ENCODE measurements at places on chromosomes 6 and 20.

DNA sequence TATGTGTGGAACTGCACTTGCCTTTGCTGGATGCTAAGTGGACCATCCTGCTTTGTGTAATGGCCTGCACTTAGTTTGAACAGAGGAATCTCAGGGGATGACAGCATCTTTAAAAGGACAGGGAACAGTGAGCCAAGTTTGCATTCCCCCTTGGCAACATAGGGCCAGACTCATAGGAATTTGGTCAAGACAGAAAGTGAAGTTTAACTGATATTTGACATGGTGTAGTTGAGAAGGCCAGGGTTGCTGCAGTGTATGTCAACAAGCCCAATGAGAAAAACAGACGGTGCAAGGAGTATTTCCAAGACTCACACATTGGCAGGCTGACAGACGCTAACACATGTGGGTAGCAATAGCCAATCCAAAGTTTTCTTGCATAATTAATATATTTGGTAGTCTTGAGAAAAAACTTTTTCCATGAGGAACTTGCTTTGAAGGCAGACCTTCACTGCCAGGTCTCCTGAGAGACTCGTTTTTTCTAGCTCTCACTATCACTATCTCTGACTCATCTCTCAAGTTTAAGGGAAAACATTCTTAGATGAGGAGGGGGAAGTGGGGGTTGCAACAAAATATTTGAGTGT lies 213.8 kb downstream of the IBTK start:
- DNase-seq = no peak

DNA sequence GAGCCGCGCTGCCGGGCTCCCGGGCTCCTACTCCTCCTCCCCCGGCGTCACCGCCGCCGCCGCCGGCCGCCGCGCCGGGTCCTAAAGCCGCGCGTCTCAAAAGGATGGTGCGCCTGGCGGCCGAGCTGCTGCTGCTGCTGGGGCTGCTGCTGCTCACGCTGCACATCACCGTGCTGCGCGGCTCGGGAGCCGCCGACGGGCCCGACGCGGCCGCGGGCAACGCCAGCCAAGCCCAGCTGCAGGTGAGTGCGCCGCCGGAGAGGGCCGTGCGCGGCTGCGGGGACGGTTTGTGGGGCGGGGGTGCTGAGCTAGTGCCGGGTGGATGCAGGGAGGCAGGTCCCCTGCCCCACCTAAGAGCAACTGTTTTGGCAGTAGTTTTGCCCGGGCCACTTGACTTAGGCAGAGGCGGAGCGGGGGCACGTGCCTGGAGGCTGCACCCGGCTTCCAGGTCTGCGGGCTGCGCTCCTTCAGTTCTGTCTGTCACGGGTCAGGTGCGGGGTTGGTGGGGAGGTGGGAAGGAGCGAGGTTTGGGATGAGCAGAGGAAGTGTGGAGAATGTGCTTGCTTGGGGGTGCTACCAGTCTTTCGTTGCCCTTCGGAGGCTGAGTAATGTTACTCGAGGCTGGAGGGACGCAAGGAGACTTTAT lies 722 bp downstream of the ISM1 start:
- no peak for DNase-seq

DNA sequence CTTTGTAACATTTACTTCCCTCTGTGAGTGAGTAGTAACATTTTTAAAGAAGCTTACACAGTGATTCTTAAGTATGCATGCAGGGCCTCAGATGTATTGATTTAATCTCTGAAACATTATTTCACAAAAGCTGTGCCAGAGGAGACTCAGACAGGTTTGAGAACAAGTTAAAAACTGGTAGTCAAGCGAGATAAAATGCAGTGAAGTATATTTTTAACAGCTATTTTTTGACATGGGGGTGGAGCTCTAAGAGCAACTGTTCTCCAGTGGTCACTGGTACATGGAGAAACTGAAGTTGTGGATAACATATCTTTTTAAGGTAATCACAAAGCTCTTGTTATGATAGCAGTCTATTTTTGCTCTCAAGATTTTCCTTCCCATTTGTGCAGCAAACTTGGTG lies 20.4 kb downstream of the DSTN start:
- DNase-seq = no peak

- DNase-seq = no peak
These were observed 13.4 kb downstream of the CDS2 start for GRCh38 chr20:5140195-5140594.

DNA sequence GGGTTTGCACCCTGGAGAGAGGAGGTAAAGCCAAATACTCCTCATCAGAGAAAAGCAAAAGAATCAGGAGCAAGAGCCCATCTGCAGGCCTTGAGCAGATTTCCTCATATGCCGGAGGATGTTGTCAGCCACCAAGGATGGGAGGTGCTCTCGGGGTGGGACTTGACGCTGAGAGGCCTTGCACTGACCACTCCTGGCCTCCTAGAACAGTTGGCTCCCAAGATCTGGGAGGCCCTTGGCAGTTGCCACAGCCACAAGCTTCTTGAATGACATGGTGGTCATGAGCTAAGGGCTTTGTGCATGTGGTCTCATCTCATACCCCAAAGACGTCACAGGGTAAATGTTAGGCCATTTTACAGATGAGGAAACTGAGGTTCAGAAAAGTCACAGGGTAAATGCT lies 75.2 kb upstream of the PMEPA1 start:
- no peak for DNase-seq
